ENCODE measurements at places on chromosomes 5 and 9.
A peak's percentile ranks its signal among the peaks of the same experiment; 100 is the strongest.

DNA sequence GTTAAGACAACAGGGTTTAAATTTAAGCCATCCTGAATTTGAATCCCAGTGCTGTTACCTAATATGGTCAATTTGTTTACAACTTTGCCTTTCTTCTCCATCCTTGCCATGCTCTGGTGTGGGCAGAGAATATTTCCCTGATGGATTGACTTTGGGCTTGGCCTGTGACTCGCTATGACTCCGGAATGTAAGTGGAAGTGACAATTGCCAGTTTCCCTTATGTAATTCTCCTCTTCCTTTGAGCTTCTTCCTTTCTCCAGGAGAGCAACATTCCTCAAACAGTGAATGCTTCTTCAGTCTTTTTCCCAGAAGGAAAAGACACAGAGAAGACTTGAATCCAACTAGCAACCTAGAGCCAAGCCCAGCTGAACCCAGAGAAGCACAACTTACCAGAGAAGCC is 159.1 kb downstream of the LURAP1L start:
- DNase-seq: no peak

GRCh38 chr5:152855441-152855840 is 450.4 kb upstream of the NMUR2 start:
- DNase-seq: no peak

DNA sequence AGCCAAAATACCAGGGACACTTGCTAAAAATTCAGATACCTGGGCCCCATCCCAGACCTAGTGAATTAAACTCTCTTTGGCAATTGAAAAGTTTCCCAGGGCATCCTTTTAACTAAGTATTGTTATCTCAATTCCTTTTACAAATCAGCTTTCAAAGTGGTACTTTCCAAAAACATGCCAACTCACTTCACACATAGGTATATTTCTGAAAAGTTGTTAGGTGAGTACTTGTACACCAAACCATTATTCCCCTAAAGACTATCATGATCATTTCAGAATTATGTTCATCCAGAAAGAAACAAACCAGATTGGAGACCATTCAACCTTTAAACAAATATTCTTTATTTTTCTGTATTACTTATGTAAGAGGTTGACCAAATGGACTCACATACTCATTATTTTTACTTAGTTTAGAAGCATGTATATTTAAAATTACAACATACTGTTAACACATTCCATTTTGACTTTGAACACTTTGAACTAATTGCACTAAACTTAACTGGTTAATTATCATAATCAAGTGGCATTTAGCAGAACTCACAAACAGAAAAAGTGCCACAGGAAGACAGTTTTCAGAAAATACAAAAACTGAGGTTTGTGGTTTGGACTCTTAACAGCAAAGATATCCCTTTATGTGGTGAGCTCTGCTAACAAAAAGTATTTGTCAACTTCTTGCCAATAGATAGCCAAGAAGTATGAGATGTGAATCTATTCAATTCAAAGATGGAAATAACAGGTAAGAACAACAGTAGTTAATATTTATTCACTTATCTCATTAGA is 40.7 kb downstream of the KIAA0825 start:
- DNase-seq: no peak

- no peak for DNase-seq
These were observed 68.7 kb downstream of the MRPS27 start for GRCh38 chr5:72251386-72251785.

GRCh38 chr5:155103146-155103545 is 89.6 kb downstream of the KIF4B start:
- no peak for DNase-seq

GRCh38 chr5:102196481-102196880 is 99.6 kb downstream of the SLCO4C1 start:
- no peak for DNase-seq

DNA sequence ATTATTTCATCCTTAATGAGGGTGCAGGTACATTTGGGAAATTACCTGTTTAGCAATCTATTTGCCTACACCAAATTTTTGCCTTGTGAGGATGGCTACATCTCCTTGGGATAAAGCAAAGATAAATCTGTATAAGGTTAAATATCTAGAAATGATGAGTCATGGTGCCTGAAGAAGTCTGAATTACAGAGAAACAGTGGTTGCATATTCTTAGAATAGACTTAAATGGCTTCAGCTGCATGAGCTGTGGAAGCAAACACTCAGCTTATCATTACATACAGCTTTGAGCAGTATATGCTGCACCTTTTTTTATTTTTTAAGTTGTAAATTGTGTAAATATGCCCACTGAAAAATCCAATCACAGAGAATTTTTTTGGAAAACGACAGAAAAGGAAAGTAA is 153.5 kb downstream of the RAPGEF6 start:
- DNase-seq: no peak

DNA sequence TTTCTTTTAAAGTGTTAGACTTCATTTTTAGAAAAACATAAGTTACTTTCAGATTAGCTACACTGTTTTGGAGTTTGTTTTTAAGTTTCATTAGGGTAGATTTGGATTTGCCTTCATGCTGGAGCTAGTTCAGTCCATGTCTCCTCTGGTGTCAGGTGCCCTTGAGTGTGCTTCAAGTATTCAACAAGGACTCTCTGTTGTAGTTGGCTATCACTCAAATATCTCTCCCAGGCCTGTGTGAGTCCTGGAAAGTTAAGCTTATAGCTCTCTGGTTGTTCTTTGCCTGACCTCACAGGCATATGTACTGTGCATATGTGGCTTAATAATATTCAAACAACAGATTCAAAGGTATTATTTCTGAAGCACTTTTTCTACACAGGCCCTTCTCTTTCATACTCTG is 45.4 kb downstream of the PTBP3 start:
- DNase-seq: no peak

DNA sequence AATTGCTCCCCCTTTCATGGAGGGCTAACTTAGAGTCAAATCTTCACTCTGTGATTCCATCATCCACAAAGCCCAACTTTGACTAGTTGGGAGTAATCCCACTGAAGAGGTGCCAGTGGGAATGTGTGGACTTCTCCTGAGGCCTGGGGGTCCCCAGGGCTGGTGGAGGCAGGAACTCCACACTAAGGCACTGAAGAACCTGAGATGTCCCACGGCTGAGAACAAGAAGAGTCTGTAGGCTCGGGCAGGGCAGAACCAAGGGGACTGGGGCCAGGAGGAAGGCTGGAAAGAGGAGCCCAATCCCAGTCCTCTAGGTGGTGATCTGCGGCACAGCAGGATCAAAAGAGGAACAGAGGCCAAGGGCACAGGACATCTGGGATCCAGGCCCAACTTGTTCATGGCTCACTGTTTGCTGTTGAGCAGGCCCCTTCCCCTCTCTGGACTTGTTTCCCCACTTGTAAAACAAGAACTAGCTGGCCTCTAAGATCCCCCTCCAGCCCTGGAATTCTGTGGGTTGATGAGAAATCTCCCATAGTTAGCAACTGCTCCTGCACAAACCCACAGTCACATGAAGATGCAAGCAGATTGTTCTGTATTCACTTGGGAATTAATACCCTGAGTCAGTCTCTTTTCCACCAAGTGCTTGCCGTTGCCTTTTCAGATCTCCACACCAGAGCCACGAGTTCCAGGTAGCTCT is 32.7 kb upstream of the ALDH1B1 start:
- no peak for DNase-seq

GRCh38 chr5:159963935-159964334 is 45.0 kb upstream of the TTC1 start:
- no peak for DNase-seq

- no peak for DNase-seq
These were observed 482.6 kb downstream of the DMAC1 start for GRCh38 chr9:7316967-7317366.

DNA sequence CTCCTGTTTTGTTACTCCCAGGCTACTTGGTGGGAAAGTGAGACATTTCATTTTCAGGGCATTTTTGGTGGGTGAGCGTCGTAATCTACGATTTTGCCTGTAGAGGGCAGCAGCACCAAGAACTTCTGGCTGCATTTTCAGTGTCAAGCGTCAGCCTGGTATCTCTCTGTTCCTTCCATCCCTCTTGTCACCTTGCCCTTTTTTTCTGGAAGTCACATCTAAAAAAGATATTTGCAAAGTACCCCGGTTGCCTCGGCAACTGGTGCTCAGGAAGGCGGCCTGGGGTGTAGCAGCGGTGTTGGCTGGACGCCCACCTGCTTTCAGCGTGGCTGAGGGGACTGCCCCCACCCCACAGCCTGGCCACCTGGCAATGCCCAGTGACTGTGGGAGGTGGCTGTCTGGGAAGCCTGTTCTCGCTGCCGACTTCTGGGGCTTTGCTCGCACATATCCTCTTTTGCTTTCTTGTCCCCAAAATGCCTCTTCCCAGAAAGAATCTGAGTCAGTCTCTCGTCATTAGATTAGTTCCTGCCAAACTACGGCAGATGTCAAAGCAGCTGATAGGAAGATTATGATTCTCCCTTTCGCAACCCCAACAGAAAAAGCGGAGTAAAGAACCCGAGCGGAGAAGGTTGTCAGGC is 84.5 kb downstream of the ACER2 start:
- DNase-seq: peak; percentile 51

DNA sequence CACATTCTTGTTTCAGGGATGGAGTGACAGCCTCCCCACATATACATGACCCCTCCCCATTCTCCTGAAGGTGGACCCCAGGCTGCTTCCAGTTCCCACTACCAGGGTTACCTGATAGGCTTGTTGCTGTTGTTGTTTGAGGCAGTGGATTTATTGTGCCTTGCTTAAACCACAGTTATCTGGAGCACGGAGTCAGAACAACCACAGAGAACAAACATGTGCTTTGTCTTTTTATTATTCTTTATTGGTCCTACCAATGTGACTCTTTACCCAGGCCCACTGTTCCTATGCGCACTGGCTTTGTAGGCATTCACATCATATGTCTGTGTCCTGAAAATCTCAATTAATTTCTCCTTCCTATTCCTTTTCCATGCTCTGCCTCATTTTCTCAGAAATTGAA is 41.2 kb upstream of the IPPK start:
- no peak for DNase-seq

DNA sequence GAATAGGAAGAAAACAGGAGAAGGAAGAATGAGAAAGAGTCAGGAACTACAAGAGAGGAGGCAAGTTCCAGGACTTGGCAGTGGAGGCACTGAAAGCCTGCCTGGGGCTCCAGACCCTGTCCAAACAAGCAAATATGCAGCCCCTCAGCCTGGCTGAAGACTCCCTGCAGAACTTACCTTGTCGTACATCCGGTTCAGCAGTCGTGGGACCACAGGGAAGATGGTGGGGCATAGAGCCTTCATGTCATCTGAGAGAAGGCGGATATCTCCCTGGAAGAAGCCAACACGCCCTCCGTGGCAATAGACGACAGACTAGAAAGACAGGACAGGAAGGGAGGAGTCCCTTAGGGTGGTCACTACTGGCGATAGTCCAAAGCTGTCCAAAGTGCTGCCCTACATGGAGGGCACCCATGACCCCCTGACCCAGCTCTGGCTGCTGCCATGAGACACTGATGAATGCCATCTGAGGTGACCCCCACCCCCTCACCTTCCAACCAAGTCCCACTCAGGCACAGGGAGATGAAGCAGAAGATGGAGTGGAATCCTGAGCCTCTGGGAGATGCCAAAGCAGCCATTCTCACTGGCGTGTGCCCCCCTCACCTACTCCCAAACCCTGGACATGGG is 27.7 kb upstream of the MEIKIN start:
- no peak for DNase-seq

GRCh38 chr5:116626945-116627679 is 52.5 kb upstream of the SEMA6A start:
- no peak for DNase-seq

DNA sequence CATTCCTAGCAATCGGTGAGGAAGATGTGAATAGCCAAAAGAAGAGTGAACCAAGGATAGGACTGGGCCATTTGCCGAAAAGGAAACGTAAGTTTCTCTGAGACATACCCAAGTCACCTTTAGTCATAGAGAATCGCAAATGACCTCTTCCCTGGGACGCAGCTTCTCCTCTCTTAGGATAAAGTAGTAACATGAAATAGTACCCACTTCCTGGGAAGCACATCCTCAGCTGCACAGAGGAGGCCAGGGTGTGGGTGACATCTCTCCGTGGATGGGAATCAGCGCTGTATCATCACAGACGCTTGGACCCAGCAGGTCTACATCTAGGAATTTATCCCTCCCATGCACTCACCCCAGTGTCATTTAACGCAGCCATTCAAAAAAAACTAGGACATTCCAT is 120.9 kb upstream of the PHYKPL start:
- no peak for DNase-seq

DNA sequence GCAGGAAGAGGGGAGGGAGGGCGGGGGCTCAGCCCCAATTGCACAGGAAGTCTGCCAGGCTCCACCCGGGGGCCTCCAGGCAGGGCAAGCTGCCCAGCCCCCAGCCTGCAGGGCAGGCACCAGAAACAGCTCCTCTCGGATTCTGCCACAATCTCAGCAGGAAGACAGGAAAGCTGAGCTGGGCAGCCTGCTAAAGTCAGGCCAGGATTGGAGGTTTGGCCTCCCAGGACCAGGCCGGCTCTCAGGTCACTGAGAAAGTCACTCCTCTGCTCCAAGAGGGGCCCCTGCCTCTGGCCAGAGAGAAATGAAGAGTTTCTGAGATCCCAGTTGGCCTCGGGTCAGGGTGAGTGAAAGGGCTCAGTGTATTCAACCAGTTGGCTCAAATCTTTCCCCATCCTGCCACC is 54.6 kb upstream of the STXBP1 start:
- no peak for DNase-seq

DNA sequence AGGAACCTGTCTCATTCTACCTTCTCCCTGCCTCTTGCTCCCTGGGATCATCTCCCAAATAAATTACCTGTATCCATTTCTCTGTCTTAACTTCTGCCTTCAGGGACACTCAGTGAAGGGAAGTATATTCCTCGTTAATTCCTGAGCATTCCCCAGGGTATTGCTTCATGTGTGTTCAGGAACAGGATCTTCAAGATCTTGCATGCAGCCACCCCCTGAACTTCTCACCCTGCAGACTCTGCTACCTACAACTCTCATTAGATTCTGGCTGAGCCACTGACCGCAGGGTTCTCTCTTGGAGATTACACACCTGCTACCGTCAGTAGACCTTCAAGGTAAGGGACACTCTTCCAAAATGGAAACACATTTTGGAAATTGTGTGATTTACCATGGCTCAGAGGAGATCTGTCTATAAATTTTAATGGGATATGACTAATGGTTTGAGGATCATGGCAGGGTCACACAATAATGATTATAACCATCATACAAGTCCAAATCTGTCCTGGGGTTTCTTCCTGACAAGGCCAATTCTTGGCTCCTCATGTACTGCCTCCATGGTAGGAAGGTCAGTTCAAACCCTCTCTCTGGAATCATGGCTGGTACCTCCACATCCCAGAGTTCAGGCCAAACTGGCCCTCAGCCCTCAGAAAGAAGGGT is 38.9 kb upstream of the UGCG start:
- no peak for DNase-seq

GRCh38 chr9:121876658-121877271 is 216.3 kb downstream of the TTLL11 start:
- no peak for DNase-seq

DNA sequence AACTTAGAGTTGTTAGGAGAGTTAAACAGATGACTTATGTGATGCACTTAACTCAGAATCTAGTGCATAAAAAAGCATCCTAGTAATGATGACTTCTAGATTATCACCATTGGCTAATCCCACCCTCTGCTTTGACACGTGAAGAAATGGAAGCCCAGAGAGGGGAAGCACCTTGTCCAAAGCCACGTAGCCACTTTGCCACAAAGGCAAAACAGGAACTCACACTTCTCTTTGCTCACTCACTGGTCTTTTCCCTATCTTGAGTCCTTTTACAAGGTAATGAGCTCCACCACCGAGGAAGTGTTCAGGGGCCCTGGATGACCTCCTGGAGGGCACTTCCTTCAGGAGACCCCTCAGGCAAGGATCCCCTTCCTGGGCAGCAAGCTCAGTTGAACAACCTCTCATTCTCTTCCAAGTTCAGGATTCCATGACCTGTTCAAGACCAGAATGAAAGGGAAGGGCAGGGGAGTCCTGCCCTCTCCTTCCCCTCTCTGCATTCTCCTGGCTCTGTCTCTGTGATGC is 89.7 kb downstream of the HRH2 start:
- no peak for DNase-seq

Data from D721Med (cell line).